ENCODE measurements at places on chromosomes 4 and X.

DNA sequence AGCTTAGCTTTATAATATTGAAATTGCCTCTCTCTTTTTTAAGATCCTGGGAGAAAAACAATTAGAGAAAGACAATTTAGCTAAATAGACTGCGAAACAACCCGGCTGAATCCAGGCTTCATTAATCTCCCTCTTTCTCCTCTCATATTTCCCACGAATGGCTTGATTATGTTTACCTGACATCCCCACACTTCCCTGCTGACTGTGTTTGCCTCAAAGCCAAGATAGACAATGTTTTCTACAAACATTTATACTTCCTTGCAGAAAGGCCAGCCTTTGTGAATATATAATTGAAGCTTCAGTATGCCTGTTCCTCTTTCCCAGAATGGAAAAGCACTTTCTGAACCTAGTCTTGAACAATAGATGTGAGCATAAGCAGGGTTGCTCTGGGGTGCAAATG, 566.8 kb downstream of the PDHA2 start:
- no peak for DNase-seq

DNA sequence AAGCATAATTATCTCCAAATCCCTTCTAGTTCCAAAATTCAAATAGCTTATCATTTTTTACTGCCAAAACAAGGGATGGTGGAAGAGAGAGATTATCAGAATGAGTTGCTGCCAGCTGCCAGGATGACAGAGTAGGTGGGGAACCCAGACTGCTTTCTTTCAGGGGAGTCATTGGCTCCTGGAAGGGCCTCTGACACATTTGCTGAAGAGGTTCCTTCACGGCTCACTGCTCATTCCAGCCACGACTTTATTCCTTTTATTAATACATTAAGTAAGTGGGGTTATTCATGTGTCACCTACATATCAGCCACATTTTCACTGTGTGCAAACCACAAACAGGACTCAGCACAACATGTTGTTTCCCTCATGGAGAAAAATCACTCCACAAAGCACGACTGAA, 12.7 kb upstream of the SMIM43 start:
- no peak for DNase-seq

- DNase-seq, result peak; percentile 96
Measured at GRCh38 chr4:1748465-1748995, 27.2 kb downstream of the TACC3 start.

DNA sequence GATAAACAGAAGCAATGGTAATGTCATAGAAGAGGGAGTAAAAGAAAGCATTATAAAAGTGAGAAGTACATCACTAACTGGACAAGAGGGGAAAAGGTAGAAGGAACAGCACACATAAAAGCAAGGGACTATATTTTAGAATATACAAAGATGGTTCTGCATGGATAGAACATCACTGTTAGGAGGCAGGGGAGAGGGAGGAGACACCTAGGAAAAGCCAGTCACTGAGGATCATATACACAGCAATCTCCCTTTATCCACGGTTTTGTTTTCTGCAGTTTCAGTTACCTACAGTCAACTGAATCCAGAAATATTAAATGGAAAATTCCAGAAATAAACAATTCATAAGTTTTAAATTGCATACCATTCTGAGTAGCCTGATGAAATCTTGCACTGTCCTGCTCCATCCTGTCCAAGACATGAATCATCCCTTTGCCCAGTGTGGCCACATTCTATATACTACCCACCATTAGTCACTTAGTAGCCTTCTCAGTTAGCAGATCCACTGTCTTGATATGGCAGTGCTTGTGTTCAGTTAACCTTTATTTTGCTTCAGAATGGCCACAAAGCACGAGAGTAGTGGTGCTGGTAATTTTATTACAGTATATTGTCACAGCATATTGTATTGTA, 74.2 kb downstream of the PPA2 start:
- no peak for DNase-seq

GRCh38 chr4:5101571-5101970, 50.3 kb downstream of the STK32B start:
- DNase-seq, result no peak

GRCh38 chr4:166594326-166594946, 639.9 kb downstream of the SPOCK3 start:
- DNase-seq, result peak; percentile 23

GRCh38 chr4:15902746-15903145, 35.8 kb downstream of the FGFBP1 start:
- DNase-seq, result no peak

GRCh38 chr4:74339501-74339900, 25.4 kb upstream of the EREG start:
- no peak for DNase-seq

DNA sequence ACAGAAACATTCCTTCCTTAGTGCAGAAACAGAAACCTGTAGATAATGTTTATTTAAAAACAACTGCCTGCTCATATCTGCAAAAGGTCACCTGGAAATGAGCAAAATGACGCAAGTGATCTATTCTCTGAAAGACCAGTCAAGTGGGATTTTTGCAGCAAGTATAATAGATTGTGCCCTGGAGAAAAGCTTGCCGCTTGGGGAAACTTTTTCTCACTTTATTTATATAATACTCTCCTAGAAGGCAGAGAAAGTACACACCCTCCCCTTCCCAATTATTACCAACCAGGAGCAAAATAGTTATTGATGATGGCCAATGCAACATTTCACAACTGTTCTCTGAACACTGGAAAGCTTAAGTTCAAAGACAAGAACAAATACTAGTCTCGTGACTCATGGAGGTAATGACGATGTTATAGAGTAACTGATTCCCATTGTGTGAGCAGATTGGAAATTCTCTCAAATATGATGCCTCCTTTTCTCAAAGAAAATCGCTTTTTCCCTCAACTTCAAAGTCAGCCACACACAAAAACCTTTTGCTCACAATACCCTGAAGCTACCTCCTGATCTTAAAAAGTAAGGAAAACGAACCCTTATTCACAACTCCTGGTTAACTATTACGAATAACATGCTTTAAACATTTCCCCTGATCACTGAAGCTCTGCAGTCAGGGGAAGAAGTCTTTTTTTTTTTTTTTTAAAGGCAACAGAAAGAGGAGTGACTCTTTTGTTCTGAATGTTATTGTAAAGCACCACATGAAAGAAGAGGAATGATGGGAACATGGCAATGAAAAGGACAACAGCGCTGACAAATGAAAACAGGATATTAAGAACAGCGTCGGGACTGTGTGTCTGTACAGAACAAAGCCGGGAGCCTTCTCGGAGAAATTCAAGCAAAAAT, 41.0 kb downstream of the MID1 start:
- DNase-seq, result no peak

- DNase-seq, result no peak
Measured at GRCh38 chr4:101066626-101067170, 280.6 kb downstream of the PPP3CA start.

DNA sequence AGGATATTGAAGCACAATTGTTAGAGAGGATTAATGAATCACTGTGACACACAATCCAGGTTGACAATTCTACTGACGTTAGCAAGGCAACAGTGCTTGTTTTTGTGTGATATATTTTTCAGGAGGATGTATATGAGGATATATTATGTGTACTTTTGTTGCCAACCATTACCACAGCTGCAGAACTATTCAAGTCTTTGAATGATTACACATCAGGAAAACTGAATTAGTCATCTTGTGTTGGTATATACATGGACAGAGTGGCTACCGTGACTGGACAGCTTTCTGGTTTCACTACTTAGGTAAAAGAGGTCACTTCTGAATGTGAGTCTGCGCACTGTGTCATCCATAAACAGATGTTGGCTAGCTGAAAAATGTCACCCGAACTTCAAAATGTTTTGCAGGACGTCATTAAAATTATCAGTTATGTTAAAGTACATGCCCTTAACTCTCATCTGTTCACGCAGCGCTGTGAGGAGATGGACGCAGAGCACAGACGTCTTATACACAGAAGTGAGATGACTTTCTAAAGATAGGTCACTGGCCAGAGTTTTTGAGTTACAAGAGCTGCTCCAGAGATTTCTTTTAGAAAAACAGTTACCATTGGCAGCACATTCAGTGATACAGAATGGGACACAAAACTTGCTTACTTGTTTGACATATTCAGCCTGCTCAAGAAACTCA, 69.0 kb downstream of the MRPL1 start:
- no peak for DNase-seq

GRCh38 chr4:6120361-6120760, 80.0 kb downstream of the JAKMIP1 start:
- no peak for DNase-seq

DNA sequence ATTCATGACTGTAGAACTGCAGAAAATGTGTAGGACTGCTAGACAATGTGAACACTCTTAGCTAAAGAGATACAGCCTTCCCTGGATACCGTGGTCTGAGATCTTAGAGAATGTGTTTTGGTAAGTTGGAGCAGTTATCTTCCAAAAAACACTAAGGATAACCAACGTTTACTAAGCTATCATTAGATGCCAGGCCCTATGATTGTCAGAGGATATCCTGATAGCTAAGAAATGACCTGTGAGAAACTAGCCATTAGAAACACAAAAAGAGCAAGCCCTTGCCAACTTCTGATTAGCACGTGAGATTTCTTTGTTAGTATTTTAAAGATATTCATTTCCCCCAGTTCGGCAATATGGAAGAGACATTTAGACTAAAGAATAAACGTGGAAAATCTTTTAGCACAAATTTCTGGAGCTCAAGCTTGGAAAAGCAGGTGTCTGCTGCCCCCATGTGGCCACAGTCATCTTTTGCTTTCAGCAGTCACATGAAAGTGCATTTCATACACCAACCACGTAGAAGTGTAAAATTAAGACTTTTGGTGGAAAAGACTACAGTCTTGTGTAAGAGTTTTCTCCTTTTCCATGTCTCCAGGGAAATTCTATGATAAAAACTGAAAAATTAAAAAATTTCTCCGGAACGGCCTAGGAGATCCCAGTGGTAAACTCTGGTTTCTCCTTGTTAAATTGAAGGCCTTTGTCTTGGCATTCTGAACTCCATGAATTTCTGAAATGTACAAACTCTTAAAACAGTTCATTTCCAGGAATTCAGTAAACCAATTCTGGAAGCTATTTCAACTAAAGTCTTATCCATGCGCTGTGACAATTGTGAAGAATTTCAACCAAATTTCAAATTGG, 136.4 kb downstream of the ZNF674 start:
- peak; percentile 69 for DNase-seq

GRCh38 chr4:78689700-78690323, 86.3 kb upstream of the BMP2K start:
- DNase-seq, result no peak

- peak; percentile 6 for DNase-seq
Measured at GRCh38 chr4:135371137-135371536, 1169.5 kb upstream of the PABPC4L start.

GRCh38 chr4:166143227-166143626, 270.2 kb downstream of the TLL1 start:
- no peak for DNase-seq

- no peak for DNase-seq
Measured at GRCh38 chr4:128416921-128417320, 129.3 kb upstream of the PGRMC2 start.

GRCh38 chr4:7841071-7841470, 98.6 kb downstream of the AFAP1 start:
- no peak for DNase-seq

- no peak for DNase-seq
Measured at GRCh38 chr4:141240259-141240658, 19.6 kb downstream of the ZNF330 start.

DNA sequence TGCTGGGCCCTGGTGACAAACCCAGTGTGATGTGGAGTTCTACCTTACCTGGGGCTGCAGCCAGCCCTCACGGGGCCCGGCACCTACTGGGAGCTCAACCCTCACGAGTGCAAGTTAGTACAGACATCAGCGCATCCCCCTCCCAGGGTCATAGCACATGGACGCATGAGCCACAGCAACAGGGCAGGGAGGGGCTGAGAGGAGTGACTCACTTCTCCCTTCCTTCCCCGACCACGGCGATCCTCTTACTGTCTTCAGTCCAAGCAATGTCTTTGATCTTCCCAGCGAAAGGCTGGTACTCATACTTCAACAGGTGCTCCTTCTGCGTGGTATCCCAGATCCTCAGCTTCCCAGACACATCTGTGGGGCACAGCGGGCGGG, 17.8 kb downstream of the WDR1 start:
- DNase-seq, result no peak
